ENCODE measurements at places on chromosomes 13 and 19. TPM values are rescaled to one million over a fixed set of nuclear protein-coding genes. Genes with fewer than 3 reads are reported as not detected.

GRCh38 chr19:17834350-17835181 lies 13.2 kb downstream of the JAK3 start:
- no peaks in the 10 kb centered on the region for H3K36me3 ChIP-seq
- DNase-seq = peak; percentile 55
- H3K27ac ChIP-seq = no peak overlapping the region
- peaks cover 5% of the 10 kb centered on the region for H3K4me1 ChIP-seq
- H3K27me3 ChIP-seq = no peaks in the 10 kb centered on the region

DNA sequence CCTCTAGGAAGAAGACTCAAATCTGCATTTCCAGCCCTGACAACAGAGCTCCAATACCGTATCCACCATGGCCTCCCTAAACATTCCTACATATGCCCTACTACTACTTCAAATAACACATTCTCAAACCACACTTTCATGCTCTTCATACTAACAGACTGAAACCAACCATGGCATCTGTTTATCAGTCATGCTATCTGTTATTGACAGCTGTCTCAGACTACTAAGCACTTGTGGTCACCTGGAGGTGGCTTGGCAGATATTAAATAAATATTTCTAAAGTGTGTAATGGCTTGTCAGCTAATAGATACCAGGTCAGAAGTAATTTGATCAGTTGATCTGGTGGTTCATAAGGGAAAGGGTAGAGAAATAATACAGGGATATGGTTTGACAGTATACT lies 489.1 kb downstream of the DIAPH3 start:
- no peak for DNase-seq
- H3K4me1 ChIP-seq = no peaks in the 10 kb centered on the region
- no peak overlapping the region for H3K4me3 ChIP-seq
- H3K27me3 ChIP-seq = no peaks in the 10 kb centered on the region
- H3K27ac ChIP-seq = no peak overlapping the region
- no peaks in the 10 kb centered on the region for H3K36me3 ChIP-seq

DNA sequence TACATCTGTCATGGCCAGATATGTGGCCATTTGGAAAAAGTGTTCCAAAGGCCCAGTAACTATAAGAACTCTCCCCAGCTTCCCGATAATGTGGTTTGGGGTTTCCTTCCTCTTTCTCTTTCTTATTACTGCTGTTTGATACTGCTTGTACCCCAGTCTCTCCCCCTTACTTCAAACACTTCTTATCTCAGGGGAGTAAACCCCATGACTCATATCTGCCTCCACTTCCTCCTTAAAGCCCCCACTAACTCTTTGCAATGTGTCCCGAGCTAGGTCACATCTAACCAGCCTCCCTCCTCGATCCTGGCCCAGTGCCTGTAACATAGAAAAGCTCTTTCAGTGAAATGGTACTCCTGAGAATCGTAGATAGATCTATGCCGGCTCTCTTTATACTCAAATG lies 82.4 kb upstream of the STARD13 start:
- no peak overlapping the region for H3K27ac ChIP-seq
- H3K4me1 ChIP-seq = no peaks in the 10 kb centered on the region
- no peaks in the 10 kb centered on the region for H3K36me3 ChIP-seq
- no peak for DNase-seq

The ZNF222 gene
- total RNA-seq = 3.8 TPM

The ZNF575 gene
- not detected for total RNA-seq

The C19orf33 gene
- 4.4 TPM for total RNA-seq

The ACP7 gene
- total RNA-seq = 0.50 TPM

Data from H1 (cell line).